COR-L47 (cell line): ENCODE measurements at places on chromosomes 6 and 20.

- DNase-seq: no peak
Measured at GRCh38 chr6:104771258-104771832, 88.4 kb downstream of the HACE1 start.

- no peak for DNase-seq
Measured at GRCh38 chr20:13900496-13900895, 89.9 kb downstream of the SEL1L2 start.

DNA sequence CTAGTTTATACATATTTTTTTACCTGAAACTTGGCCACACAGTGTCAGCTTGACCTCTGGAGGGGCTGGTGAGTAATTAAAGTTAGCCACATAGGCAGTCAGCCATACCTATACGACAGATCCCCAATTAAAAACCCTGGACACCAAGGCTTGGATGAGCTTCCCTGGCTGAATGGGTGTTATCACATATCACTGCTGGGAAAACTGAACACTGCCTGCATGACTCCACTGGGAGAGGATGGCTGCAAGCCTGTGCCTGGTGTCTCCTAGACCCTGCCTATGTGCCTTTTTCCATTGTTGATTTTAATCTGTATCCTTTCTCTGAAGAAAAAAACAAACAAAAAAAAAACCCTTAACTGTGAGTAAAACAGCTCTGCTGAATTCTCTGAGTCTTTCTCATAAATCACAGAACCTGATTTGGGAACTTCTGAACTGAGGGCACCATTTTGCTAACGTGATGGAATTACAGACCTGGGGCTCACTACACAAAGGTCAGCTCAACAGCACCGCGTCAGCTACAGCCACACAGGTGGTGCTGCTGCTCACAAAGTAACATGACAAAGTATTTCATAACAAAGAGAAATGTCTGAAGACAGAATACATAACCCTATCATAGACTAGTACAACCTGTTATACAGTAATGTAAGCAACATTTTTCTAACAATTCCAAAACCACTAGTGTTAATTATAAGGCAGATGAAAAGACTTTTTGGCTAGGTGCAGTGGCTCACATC lies 97.0 kb downstream of the SLC23A2 start:
- DNase-seq: no peak

GRCh38 chr6:55969526-55969925 lies 94.1 kb upstream of the BMP5 start:
- no peak for DNase-seq

GRCh38 chr20:55054453-55054852 lies 579.1 kb downstream of the DOK5 start:
- DNase-seq: no peak

- no peak for DNase-seq
Measured at GRCh38 chr6:157825243-157825904, 2.3 kb downstream of the SNX9 start.

DNA sequence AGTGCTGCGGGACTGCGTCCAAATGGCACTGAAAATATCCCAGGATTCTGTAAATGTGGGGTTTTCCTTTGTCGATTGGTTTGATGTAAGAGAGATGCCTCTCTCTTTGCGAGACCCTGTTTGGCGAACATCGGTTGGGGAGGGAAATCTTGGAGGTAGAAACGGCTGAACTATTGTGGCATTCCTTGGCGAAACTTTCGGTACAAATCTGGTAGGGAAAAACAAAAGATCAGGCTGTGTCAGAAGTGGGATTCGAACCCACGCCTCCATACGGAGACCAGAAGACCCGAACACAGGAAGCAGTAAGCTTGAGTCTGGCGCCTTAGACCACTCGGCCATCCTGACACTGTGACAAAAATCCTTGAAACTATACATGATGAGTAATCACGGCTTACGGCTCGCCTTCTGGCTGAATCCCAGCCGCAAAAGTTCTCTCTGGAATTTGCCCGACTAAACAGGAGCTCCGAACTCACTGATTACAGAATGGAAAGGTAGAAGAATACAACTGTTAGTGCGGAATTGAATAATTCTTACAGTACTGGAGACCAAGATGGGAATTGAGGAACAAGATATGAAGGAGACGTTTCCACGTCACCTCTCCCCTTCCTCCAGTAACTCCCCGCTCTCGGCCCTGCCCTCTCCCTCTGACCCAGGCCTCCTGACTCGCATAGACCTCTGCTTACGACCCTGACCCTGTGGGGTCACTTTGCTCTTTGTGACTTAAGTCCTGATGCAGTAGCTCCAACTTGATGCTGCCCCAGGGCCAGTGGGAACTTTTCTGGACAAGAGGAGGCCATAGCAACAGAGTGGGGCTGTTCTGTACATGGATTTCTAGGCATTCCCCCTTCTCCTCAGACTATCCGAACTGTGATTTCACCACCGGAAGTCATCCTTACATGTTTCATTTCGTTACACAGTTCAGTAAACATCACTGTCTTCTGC lies 132.8 kb upstream of the ZNF184 start:
- DNase-seq: no peak

DNA sequence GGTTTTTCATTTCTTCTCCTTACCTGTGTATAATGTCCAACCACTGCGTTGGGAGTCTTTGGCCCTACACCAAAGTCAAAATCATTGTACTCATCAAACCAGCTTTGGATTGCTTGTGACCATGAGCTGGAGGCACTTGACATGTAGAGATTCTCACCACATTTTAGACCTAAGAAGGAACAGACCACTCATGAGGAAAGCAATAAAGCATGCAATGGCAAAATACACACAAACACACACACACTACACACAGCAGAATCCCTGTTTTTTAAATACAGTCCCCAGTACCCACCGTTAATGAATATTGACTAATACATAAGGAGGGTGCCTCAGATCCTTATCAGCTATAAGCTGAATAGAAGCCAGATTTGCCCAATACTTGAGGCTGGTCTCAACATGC lies 10.5 kb downstream of the CRISP3 start:
- DNase-seq: no peak

GRCh38 chr6:112281821-112282615 lies 27.7 kb upstream of the LAMA4 start:
- no peak for DNase-seq

- DNase-seq: no peak
Measured at GRCh38 chr20:54477191-54477955, 2.0 kb downstream of the DOK5 start.

DNA sequence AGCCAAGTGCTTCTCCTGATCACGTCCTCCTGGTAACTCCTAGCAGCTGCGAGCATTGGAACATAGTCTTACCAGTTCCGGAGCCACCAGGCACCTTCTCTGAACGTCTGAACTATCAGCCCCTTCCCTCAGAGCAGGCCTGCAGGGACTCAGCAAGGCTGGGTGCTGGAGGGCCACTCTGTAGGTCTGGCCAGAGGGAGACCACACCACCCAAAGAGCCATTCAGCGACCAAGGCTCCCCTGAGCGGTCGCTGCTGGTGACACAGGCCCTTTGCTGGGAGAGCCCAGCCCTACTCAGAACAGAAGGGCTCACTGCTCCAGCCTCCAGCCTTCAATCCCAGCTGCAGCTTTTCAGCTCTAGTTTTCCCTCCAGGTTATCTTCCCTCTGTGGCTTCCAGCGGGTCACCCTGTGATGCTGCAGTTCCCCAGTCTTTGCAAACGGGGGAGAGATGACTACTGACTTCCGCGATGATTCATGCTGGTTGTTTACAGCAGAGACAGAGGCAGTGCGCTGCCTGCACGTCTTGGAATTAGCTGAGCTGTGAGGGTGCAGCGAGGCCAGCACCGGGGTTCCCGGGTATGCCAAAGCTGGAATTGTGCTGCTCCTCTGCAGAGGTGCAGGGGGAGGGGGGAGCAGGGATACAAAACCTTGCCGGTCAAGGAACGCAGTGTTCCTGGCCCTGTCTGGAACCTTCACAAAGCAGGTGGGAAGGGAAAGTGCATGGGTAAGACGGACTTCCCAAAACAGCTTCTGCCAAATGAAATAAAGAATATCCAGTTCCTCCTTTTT lies 161.4 kb downstream of the LY86 start:
- DNase-seq: no peak

- DNase-seq: no peak
Measured at GRCh38 chr6:85322446-85323105, 127.3 kb upstream of the NT5E start.

DNA sequence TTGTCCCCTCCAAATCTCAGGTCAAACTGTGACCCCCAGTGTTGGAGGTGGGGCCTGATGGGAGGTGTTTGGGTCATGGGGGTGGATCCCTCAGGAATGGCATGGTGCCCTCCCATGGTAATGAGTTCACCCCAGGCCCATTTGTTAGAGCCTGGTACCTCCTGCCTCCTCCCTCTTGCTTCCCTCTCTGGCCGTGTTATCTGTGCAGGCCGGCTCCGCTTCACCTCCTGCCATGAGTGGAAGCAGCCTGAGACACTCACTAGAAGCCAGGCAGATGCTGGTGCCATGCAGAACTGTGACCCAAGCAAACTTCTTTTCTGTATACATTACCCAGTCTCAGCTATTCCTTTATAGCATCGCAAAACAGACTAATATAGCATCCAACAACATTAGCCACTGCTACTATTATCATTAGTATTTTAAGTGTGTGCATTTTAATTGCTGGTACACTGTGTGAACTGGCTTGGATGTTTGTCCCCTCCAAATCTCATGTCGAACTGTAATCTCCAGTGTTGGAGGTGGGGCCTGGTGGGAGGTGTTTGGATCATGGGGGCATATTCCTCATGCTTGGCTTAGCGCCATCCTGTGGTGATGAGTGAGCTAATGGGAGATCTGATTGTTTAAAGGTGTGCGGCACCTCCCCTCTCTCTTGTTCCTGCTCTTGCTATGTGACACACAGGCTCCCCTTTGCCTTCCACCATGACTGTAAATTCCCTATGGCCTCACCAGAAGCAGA lies 12.2 kb upstream of the OSER1 start:
- DNase-seq: no peak

DNA sequence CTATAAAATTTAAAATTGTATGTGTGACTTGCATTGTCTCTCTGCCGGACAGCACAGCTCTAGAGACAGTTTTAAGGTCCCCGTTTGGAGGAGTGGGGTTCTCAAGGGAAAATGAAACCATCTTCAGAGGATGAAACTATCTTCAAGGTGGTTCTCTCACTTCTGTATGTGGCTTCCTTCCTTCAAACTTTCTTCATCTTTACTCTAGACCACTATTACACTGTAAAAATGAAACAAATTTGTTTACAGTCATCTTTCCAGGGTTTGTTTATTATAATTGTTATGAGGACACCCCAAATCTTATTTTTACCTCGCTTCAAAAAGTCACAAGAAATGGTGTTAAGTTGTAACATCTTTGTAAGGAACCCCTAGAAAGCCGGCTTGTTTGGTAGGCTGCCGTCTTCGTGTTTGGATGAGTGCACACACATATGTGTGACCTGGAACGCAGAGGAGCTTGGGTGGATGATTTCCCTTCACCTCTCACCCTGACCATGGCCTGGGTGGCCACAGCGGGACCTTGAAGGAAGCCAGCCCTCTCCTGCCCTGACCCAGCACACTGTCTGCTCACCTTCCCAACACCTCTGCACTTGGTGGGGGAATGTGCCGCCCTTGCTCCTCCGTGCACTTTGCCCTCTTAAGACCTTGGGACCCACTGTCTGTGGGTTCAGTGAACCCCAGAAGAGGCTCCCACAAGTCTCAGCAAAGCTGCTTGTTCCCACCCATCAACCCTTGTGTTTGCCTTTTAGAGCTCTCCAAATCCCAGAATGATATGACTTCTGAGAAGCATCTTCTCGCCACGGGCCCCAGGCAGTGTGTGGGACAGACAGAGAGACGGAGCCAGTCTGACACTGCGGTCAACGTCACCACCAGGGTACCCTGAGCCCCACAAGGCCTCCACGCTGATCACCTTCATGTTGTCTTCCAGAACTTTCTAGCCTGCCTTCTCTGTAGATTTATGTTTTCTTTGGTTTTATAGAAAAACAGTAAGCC lies 67.8 kb downstream of the SYTL3 start:
- no peak for DNase-seq

DNA sequence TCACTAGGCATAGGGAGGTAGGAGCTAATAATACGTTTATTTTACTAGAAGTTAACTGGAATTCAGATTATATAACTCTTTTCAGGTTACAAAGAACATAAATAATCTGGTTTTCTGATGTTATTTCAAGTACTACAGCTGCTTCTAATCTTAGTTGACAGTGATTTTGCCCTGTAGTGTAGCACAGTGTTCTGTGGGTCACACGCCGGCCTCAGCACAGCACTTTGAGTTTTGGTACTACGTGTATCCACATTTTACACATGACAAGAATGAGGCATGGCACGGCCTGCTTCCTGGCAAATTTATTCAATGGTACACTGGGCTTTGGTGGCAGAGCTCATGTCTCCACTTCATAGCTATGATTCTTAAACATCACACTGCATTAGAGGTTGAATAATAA lies 1.1 kb downstream of the HFE start:
- DNase-seq: no peak
